ENCODE measurements at places on chromosomes 7 and 10.

- peak; percentile 35 for DNase-seq
Observed at GRCh38 chr10:77974396-77975074, 48.0 kb upstream of the DLG5 start.

GRCh38 chr10:91220954-91221675 lies 652 bp downstream of the PCGF5 start:
- DNase-seq, result peak; percentile 47

GRCh38 chr10:17026686-17027485 lies 102.7 kb downstream of the CUBN start:
- DNase-seq, result peak; percentile 19

- DNase-seq, result no peak
Observed at GRCh38 chr7:148334959-148335577, 255.5 kb upstream of the C7orf33 start.

GRCh38 chr10:32341596-32341995 lies 5.4 kb downstream of the EPC1 start:
- DNase-seq, result no peak

DNA sequence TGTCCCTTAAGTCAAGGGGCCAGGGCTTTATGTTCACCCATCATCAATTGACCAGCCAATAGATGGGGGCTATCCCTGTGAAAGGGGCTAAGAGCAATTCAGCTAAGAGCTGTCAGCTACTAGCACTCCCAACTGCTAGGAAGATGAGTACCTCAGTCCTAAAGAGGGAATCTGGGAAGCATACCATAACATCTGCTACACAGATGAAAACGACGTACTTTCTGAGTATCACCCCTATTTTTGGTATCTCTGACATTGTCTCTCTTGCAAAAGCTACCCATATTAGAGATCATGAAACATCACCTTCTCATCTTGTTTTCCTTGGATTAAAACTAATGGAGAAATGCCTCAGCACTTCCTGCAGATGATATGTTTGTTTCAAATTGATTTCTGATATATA lies 7.5 kb upstream of the SMNDC1 start:
- DNase-seq, result no peak

GRCh38 chr10:69570050-69570816 lies 3.0 kb downstream of the NEUROG3 start:
- DNase-seq, result no peak

DNA sequence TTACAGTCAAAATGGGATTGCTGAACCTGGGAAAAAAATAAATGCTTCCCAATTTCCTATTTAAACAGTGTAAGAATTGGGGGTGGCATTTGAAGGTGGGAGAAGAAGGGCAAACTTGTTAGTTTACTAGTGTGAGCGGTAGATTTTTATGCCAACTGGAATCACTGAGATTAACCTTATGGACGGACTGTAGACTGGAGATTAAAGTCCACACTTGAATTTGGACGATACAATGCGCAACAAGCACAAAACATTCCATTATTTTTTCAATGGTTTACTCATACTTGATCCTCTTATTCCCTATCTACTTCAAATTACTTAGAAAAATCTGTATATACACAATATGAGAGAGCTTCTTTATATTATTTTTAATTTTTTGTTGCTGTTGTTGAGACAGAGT lies 269.6 kb upstream of the KLF14 start:
- no peak for DNase-seq

DNA sequence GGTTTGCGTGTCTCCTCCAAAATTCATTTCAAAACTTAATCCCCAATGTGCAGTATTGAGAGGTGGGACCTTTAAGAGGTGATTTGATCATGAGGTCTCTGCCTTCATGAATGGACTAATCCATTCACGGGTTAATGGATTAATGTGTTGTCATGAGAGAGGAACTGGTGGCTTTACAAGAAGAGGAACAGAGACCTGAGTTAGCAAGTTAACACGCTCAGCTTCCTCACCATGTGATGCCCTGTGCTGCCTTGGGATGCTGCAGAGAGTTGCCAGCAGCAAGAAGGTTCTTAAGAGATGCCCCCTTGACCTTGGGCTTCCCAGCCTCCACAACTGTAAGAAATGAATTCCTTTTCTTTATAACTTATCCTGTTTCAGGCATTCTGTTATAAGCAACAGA lies 3.7 kb upstream of the TCTN3 start:
- no peak for DNase-seq

- no peak for DNase-seq
Observed at GRCh38 chr7:101488826-101489572, 126.3 kb downstream of the COL26A1 start.

DNA sequence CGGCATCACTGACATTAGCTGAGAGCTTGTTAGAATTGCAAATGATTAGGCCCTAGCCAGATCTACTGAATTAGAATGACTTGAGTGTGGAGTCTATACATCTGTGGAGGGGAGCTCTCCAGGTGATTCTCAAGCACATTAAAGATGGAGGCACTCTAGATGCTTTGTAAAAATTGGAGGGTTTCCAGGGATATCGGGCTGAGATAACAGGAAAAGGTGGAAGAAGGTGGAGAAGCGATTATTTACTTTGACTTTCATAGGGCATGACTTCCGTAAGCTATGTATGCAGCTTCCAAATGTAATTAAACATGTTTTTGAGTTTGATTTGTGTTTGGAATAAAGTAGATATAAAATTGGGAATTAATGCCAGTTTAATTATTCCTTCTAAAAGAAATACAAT lies 235.0 kb upstream of the PTN start:
- no peak for DNase-seq

All from GM03348 (cell line).